Occipital lobe (tissue), 3 donors: ENCODE measurements at places on chromosomes 4 and X.

GRCh38 chr4:69060651-69061308 lies 35.5 kb upstream of the UGT2B7 start:
- no peak for DNase-seq

GRCh38 chrX:46340696-46341095 lies 204.5 kb downstream of the ZNF674 start:
- DNase-seq: no peak

DNA sequence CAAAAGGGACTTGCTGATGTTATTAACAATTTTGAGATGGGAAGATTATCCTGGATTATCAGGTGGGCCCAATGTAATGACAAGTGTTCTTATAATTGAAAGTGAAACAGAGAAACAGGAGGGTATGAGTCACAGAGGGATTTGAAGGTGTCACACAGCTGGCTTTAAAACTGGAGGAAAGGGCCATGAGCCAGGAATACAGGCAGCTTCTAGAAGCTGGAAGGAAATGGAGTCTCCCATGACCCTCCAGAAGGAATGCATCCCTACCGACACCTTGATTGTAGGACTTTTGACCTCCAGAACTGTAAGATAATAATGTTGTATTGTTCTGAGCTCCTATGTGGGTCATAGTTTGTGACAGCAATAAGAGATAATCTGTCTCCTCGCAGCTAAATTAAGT lies 98.0 kb upstream of the STIM2 start:
- no peak for DNase-seq

- no peak for DNase-seq
Measured at GRCh38 chr4:20203508-20203907, 48.2 kb upstream of the SLIT2 start.

GRCh38 chrX:100864657-100865391 lies 9.3 kb downstream of the NOX1 start:
- peak; percentile 26 for DNase-seq

- no peak for DNase-seq
Measured at GRCh38 chrX:150635952-150636351, 57.2 kb upstream of the MTMR1 start.
